Stimulated activated naive CD4-positive, alpha-beta T cell (primary cell): ENCODE measurements at places on chromosomes 5 and 9.

GRCh38 chr9:19998823-19999455 is 210.1 kb upstream of the SLC24A2 start:
- DNase-seq: no peak

- DNase-seq: no peak
These were observed 219.7 kb downstream of the ADCY2 start for GRCh38 chr5:7615566-7616061.

DNA sequence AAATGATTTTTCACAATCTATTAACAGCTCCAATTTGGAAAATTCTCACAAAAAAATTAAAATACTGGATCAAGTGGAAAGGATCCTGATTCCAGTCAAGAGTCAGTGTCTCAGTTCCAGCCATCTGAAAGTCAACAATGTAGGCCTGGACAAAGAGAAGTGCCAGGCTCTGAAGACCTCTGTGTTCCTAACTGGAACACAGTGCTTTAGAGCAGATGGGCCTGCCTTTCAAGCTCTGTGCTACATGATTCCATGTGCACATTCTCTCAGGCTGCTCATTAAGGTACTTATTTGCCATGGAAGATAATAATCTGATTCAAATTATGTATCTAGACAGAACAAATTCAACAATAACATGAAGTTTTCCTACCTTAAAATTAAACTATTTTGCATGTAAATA is 30.2 kb upstream of the ALDH1A1 start:
- no peak for DNase-seq

DNA sequence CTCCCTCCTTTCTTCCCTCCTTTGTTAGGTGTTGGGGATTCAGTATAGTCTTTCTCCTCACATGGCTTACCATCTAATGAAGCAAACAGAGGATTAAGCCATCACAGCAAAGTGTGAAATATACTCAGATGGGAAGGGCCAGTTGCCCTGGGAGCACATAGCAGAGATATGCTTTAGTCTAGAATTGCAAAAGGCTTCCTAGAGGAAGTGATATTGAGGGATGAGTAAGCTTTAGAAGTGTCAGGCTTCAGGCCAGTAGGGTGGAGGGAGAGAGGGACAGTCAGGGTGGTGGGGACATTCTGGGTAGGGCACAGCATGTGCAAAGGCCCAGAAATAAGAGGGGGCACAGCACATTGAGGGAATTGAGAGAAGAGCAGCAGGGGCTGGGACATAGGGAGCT is 46.2 kb upstream of the GLRA1 start:
- DNase-seq: no peak

- DNase-seq: no peak
These were observed 54.5 kb downstream of the SH3PXD2B start for GRCh38 chr5:172399826-172400225.

GRCh38 chr9:134063088-134063570 is 4.7 kb downstream of the BRD3 start:
- no peak for DNase-seq

- DNase-seq: no peak
These were observed 280.4 kb downstream of the MEF2C start for GRCh38 chr5:88602584-88602983.

- no peak for DNase-seq
These were observed 84.0 kb upstream of the AGXT2 start for GRCh38 chr5:35131723-35132122.

DNA sequence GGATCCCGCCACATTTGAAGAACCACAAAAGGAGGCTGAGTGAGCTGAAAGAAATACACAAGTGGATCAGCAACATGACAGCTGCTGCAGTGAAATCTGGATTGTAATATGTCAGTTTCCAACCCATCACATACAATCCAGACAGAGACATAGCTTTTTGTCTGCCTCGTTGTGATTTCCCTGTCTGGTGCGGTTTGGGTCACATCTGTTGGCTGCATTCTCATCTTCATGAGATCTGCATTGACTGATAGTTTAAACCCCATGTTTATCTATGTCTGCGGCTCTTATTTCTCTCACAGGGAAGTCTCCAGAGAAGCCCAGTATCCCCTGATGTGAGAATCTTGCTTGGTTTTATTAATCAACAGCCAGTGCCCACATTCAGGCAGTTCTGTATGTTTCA is 403.1 kb upstream of the ZNF608 start:
- no peak for DNase-seq

GRCh38 chr5:138569782-138570181 is 5.4 kb downstream of the HSPA9 start:
- no peak for DNase-seq

- no peak for DNase-seq
These were observed 4.1 kb downstream of the C9orf85 start for GRCh38 chr9:71915495-71915894.

DNA sequence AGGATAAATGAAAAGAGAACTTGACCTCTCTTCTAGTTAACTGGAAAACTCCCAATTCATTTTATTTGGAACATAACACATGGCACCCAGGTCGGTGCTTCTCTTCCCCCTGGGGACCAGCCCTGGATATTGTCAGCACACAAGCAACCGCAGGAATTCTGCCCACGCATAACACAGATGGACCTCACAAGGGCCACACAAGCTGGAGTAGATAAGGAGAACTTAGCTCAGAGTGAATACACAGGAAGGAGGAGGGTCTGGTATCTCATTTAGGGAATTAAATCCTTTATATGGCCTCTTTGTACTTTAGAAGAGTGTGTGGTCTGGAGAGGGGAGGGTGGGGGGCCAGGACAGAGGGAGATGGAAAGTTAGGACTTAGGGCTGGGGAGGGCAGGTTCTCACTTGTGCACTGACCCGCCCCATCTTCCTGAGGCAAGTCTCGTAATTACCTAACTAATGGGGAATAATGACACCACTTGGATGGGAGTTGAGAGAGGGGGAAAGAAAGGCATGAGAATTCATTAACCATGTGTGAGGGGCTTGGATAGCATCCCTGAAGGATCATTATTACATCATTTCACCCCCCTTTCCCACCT is 341.2 kb upstream of the WWC1 start:
- no peak for DNase-seq

GRCh38 chr5:82234885-82235284 is 43.3 kb downstream of the RPS23 start:
- no peak for DNase-seq

- DNase-seq: no peak
These were observed 24.3 kb downstream of the NUP214 start for GRCh38 chr9:131149688-131150053.

DNA sequence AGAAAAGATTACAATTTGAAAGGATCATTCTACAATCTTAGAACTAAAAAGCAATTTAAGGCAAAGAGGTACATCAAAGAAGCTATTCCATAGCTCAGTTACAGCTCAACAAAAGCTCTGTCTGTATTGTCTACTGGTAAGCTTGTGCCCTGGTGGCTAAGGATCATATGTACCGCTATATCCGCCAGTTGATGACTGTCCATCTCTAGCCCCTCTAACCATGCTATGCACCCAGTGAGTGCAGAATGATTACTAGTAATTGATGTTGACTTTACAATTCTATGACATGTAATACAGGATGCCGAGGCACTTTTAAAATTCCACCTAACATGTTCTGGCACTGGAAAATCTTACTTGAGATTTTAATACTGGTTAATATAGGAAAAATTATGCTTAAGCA is 13.1 kb downstream of the LOX start:
- DNase-seq: no peak

- no peak for DNase-seq
These were observed 623.3 kb downstream of the RAB3C start for GRCh38 chr5:59206132-59206581.

GRCh38 chr9:136044971-136045594 is 50.0 kb downstream of the NACC2 start:
- no peak for DNase-seq

DNA sequence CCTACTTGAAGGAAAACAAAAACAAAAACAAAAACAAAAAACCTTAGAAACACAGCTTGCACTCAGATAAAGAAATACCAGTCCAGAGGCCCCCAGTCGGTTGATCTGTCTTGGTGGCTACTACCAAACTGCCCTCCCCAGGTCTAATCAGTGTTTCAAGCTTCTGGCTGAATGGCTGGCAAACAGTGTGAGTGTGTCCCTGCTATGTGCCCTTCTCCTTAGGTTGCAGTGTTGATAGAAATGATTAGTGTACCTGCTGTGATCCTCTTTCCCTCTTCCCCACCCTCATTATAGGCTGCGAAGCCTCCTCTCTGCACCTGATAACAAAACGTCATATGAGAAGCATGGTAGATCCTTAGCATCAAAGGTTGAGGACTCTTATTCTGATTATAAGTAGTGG is 12.8 kb downstream of the NR4A3 start:
- DNase-seq: no peak

DNA sequence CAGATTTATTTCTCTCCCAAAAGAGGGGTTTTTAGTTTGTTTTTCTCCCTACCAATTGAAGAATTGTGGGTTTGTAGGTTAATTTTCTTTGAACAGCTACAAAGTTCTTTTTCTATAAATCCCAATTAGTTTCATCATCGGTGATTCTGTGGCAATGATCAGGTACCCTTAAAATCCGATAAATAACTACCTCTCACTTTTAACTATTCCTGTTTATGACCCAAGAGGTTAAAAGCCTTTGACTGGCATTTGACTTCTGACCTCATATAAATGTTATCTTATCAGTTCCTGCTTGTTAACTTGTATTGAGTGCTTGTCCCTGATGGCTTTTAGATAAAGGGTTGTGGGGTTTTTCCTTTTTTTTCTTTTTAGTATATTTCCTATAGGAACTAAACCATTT is 124.4 kb upstream of the TMEM161B start:
- DNase-seq: no peak
